ENCODE measurements at places on chromosomes 7 and 10.

- DNase-seq, result no peak
Observed at GRCh38 chr7:1092161-1092632, 4.3 kb downstream of the GPER1 start.

DNA sequence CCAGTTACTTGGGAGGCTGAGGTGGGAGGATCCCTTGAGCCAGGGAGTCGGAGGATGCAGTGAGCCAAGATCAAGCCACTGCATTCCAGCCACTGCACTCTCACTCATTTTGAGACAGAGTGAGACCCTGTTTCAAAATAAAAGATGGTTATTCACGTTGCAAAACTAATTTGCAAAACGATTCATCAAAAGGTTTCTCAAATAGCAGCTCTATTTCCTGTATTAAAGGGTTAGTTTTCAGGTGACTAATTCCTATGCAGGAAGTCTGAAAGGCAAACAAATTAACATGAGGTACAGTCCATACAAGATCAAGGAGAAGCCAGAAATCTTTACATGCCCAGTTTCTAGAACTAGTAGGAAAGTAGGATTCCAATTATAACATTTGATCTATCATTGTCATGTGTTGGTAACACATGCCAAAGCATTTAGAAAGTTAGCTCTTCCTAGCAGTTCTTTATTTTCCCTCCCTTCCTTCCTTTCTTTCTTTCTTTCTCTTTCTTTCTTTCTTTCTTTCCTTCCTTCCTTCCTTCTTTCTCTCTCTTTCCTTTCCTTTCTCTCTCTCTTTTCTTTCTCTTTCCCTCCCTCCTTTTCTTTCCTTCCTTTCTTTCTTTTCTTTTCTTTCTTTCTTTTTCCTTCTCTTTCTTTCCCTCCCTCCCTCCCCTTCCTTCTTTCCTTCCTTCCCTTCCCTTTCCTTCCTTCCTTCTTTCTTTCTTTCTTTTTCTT is 49.3 kb downstream of the DENND2A start:
- DNase-seq, result no peak

GRCh38 chr10:106857213-106857612 is 307.3 kb downstream of the SORCS1 start:
- no peak for DNase-seq

DNA sequence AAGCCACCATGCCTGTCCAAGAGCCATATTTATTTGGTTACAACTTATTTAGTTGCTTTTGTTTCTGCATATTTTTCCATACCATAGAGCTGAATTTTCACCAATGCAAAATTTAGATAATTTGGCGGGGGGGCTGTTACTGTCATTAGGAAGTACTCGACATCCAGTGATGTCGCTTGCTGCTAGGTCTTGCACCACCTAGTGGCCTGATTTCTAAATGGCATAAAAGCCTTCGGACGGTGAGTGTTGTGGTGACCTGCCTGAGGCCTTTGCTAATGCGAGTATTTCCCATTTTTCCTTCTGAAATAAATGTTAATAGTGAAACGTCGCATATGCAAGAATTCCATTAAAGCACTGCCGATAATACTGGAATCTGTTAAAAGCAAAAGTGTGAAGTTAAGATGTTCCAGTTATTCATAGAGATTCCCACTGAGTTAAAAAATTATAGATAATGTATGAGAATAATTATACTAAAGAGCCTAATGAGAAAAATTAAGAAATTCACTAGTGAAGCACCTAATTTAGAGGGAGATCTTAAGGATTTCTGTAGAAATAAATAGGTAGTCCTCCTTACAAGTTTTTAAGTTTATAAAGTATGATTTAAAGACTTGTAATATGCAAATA is 86.1 kb upstream of the DNAJB6 start:
- no peak for DNase-seq

- no peak for DNase-seq
Observed at GRCh38 chr7:149570784-149571183, 73.2 kb upstream of the ZNF746 start.

GRCh38 chr7:18768256-18768655 is 272.7 kb downstream of the HDAC9 start:
- DNase-seq, result no peak

DNA sequence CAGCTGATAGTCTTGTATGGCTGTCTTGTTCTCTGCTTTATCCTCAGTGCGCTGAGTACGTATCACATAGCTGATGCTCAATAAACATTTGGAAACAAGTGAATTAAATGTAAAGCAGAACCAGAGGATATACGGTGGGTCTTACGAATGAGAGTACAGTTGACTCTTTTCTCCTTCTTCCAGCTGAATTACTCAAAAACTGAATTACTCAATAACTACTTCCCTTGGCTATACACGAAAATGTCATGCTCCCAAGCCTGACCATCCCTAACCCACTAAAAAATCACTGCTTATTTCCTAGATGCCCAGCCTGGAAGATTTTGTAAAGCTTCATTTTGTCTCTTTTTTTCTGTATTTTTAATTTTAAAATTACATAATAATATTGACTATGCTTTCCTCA is 3.2 kb upstream of the RSU1 start:
- no peak for DNase-seq

- no peak for DNase-seq
Observed at GRCh38 chr10:113259576-113260226, 293.2 kb upstream of the HABP2 start.

GRCh38 chr10:6101181-6101580 is 12.3 kb downstream of the RBM17 start:
- DNase-seq, result no peak

- DNase-seq, result no peak
Observed at GRCh38 chr10:5594271-5595049, 69.7 kb downstream of the CALML3 start.

- DNase-seq, result no peak
Observed at GRCh38 chr7:9149499-9150082, 716.2 kb downstream of the NXPH1 start.

DNA sequence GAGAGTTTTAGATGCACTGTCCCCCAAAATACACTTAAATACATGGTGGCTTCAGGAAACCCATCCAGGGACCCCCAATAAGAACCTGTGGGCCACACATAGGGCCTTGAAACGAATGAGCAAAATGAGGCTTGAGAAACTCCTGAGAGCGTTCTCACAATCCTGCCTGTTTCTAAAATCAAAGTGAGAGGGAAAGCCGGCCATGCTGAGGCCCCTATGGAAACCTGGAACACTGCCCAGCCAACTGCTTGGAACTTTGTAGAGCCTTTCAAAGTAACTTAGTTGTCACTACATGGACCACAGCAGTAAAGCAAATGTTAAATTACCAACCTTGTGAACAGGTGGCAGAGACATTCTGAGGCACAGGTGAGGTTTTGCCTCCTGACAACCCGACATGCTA is 13.4 kb downstream of the SGMS1 start:
- DNase-seq, result no peak

DNA sequence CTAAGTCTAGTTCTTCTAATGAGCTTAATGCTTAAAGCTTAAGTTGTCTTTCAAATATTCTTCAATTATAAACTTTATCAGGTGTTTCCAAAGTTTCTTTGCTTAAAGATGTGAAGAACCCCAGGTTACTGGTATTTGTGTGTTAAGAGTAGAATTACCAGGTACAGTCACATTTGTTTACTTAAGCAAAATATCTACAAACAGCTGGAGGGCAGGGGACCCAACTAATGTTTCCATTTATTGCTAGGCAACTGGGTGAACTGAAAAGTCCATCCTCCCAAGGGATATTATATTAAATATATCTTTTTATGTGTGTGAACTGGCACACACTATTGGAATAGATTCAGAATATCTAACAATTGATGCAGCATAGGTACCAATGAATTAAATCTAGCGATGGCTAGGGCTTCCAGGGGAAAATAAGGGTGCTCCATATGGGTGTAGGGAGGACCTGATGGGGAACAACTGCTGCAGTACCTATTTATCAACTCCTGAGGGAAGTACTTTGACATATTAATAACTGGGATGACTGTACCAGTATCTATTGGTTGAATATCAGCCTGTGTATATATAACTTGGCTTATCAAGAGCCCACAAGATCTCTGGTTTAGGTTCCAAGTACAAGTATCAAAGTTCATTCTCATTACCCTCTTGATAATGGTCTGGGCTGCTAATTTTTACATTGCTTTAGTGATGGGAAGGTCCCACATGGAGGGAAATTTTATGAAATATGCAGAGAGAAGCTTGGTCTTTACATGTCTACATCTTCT is 10.3 kb upstream of the AGR3 start:
- DNase-seq, result no peak

DNA sequence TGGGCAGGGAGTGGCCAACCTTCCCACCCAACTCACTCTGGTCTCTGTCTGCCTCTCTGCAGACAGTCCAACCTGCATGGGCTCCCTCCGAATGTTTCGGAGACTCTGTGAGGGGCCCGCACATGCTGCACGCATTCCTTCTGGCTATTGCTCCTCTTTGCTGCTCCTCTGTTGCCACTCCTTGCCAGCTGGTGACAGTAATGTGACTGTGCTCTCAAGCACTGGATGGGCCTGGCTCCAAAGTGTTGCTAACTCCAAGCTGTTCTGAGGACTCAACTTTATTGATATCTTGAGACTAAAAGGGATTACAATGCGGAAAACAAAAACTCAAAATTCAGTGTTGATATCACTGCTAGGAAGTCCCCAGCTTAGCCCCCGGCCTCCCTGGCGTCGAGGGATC is 105.4 kb upstream of the KIF5B start:
- no peak for DNase-seq

GRCh38 chr10:49271346-49271745 is 27.6 kb upstream of the C10orf71 start:
- peak; percentile 52 for DNase-seq

- no peak for DNase-seq
Observed at GRCh38 chr7:146937836-146938235, 821.2 kb downstream of the CNTNAP2 start.

DNA sequence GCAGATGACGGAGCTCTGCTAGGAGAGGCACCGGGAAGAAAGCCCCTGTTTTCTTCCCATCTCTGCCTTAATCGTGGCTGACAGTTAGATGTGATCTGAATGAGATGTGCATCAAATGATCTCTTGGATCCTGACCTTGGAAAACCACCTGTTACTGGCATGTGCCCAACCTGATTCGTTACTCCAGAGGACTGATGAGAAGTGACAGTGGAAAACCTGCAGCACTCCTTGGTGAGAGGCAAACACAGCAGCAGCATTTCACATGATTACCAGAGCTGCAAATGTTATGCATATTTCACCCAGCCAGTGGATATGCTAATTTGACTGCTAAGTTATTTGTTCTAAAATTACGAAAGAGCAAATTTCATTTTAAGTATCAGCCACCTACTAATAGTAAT is 95.3 kb downstream of the PTPRN2 start:
- no peak for DNase-seq

DNA sequence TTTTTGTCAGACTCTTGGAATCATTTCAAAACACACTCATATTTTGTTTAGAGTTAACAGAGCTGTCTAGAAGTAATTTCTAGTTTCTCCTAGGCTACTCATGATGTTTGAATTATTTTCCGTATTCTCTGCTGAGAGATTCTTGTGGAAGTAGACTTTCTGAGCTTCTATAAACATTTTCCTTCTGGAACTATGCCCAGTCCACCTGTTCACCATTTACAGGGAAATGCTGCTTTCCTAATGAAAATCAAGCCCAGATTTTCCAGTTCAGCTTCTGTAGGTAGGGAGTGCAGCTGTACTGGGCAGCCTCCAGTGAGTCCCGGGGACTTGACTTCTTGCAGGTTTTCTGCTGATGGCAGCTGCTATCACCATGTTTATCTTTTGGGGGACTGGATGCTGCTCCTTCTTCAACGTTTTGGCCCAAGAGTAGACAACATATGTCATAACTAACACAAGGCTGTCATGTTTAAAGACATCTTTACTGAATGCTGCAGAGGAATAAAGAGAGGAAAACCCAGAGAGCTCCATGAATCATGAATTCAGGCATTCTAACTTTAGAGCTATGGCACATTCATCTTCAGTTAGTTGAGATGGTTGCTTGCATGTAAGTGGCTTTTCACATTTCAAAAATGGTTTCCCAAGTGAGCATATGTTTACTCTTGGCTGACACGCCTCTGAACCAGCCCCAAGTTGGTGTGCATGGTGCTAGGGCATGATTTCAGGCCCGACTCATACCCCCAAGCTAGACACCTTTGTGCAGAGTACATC is 85.6 kb downstream of the SDK1 start:
- DNase-seq, result no peak

GRCh38 chr7:101538596-101539459 is 90.3 kb downstream of the MYL10 start:
- DNase-seq, result peak; percentile 36

DNA sequence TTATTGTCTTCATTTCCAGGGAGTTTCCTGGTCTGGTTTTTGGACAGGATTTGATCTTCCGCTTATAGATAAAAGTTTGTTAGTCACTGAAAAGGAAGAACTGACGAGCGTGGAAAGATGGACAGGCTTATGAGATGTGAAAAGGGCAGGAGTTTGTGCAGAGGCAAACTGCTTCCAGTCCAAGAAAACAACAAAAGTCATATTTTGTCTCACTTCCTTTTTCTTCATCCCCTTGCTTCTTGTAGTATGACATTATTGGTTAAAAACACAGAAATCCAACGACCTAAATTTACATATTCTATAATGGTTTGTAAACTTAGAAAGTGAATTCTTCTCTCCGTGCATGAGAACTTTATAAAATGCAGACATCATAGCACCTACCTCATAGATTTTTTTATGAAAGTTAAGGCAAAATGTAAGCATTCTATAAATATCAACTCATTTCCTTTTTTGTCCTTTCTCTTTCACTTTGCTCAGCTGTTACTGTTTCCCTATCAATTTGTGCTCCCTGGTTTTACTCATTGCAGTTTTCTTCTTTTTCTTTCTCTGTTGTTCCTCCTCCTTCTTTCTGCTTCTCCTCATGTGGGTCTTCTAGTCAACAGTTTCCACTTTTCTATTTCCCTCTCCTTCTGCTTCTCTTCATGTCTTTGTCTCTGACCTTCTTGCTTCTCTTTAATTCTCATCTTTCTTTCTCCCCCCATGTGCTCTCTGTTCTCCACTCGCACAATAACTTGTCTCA is 370.2 kb downstream of the ARL4A start:
- DNase-seq, result no peak

DNA sequence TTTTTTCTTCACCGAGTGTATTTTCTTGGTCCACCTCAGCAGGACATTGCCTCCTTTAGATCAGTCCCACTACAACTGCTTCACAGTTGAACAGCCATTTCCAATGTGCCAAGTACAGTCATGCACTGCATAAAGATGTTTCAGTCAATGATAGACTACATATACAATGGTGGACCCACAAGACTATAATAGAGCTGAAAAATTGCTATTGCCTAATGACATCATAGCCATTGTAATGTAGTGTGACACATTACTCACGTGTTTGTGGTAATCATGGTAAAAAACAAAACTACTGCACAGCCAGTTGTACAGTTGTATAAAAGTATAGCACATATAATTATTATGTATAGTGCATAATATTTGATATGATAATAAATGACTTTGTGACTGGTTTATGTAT is 113.8 kb upstream of the HPS1 start:
- DNase-seq, result no peak

- no peak for DNase-seq
Observed at GRCh38 chr10:51273574-51273973, 199.3 kb downstream of the PRKG1 start.
